ENCODE measurements at places on chromosomes 12 and 14.
A peak's percentile ranks its signal among the peaks of the same experiment; 100 is the strongest.

DNA sequence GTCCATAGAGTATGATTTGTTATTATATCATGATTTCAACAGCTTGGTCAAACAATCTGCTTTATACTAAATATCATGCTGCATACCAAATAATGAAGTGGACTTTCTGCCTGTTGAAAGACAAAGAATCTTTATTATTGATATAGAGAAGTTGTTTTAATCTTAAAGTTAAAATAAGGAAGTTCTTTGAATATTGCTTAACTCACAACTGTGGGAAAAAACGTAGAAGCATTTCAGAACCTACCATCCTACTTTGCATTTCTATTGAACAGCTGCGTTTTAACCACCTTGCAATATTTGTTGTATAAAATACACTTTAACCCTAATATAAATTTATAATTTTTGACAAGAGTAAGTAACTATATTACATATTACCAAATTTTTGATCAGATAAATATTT, 22.9 kb upstream of the ARL1 start:
- no peak for DNase-seq

DNA sequence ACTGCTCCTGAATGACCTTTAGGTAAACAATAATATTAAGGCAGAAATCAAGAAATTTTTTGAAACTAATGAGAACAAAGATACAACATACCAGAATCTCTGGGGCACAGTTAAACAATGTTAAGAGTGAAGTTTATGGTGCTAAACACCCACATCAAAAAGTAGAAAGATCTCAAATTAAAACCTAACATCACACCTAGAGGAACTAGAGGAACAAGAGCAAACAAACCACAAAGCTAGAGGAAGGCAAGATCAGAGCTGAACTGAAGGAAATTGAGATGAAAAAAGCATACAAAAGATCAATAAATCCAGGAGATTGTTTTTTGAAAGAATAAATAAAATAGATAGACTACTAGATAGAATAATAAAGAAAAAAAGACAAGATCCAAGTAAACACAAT, 7.2 kb downstream of the OR8S1 start:
- no peak for DNase-seq

DNA sequence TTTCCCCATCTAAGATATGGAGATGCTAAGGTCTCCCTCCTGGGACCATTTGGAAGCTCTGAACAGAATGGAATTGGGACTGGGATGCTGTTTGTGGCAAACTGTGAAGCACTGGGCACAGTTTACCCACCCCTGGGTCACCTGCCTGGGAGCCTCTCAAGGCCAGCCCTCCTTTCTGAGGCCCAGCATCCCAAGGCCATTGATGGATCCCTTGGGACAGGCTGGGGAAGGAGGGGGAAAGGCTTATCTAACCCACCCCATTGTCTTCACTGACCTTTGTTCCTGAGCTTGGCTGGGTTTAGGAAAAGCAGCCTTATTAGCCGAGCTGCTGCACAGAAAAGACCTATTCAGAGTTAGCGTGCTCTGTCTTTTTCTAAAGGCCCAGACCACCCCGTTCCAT, 5.2 kb downstream of the CCDC85C start:
- no peak for DNase-seq

DNA sequence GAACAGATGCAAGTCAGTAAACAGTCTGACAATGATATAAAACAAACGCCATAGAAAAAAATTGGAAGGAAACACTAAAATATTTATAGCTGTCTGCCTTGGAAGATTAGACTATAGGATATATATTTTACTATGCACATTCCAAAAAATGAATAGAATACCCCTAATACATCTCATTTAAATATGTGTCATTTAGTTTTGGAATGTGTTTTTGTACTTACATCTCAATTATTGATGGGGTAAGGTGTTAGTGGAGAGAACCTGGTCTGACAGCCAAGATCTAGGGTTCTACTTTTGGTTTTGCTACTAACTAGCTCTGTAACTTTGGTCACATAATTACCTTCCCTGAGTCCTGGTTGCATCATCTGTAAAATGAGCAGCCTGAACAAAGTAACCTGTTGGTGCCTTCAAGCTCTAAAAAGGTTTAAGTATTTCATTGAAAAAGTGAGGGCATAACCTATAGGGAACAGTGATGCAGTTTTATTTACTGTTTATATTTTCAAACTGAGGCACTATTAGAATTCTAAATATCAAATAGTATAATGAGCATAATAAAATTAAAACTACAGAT, 28.6 kb upstream of the SLC6A13 start:
- DNase-seq, result no peak

DNA sequence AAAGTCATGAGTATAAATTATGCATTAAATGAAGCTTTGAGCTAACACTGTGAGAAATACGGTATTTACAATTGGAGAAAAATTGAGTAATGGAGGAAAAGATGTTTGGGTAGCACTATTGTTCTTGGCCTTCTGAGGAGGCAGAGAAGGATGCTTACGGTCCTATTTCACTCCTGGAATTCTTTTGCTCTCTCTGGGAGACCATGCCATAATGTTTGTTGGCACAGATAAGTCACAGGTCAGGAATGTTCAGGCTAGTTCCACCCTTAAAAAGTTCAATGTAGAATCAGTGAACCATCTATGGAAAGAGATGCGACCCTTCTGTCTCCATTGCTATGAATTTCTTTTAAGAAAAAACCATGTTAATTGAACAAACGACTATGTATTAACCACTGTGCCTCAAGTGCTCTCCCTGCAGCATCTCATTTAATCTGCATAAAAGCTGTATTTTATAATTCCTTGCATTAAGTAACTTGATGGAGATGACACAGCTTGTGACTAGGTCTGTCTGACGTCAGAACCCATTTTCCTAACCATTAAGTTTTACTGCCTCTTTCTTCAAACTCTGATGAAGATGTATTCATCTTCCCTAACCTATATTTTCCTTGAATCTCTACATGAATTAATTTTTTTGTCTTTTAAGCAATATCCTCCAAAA, 9.5 kb downstream of the BATF start:
- DNase-seq, result no peak

DNA sequence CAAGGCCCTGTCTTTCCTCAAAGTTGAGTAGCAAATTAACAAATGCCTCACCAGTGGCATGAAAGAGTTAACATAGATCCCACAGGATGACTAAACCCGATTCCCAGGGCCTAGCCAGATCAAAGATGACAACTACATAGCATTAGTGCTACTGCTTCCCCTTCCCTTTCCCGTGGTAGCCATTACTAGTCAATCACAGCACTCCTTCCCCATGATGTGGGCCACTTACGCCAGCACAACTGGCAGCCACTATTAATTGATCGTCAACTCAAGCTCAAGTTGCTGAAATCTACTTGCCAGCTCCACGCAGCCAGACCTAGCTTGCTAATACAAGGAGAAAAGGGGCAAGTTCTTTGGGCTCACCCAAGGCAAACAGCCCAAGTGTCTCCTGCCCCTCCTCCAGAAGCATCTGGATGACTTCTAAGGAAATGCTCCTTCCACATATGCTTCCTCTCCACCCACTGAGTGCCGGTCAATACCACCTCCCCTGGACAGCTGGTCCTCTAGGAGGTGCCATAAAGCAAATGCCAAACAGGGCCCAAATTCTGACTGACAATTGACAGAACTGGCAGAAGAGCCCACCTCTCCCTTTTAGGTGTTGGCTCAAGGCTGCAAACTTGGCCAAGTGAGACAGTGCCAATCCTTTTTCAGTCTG, 72.6 kb downstream of the NUAK1 start:
- DNase-seq, result no peak

DNA sequence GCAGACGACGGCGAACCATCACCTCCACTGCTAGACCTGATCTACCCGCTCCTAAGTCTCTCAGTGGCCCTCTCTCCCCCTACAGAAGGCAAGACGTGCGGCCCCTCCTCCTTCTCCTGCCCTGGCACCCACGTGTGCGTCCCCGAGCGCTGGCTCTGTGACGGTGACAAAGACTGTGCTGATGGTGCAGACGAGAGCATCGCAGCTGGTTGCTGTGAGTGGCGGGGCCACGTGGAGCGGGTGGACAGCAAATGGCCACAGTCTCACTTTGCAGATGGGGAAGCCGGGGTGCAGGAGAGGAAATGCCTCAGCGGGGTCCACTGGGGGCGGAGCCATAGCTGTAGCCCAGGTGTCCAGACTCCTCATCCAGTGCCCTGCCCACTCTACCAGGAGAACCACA, 21.4 kb upstream of the NXPH4 start:
- DNase-seq, result no peak

GRCh38 chr12:68189821-68190242, 30.3 kb upstream of the IFNG start:
- peak; percentile 47 for DNase-seq

- DNase-seq, result no peak
Observed at GRCh38 chr14:80930836-80931389, 10.6 kb downstream of the CEP128 start.

DNA sequence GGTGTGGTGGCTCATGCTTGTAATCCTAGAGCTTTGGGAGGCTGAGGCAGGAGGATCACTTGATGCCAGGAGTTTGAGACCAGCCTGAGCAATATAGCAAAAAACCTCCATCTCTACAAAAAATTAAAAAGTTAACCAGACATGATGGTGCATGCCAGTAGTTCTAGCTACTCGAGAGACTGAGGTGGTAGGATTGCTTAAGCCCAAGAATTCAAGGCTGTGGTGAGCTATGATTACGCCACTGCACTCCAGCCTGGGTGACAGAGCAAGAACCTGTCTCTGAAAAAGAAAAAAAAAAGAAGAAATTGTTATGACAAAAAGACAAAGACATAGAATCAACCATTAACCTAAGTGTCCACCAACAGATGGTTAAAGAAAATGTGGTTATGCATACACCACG, 2.1 kb upstream of the ATP23 start:
- DNase-seq, result no peak

GRCh38 chr14:67928375-67928774, 108.8 kb downstream of the RAD51B start:
- DNase-seq, result no peak

DNA sequence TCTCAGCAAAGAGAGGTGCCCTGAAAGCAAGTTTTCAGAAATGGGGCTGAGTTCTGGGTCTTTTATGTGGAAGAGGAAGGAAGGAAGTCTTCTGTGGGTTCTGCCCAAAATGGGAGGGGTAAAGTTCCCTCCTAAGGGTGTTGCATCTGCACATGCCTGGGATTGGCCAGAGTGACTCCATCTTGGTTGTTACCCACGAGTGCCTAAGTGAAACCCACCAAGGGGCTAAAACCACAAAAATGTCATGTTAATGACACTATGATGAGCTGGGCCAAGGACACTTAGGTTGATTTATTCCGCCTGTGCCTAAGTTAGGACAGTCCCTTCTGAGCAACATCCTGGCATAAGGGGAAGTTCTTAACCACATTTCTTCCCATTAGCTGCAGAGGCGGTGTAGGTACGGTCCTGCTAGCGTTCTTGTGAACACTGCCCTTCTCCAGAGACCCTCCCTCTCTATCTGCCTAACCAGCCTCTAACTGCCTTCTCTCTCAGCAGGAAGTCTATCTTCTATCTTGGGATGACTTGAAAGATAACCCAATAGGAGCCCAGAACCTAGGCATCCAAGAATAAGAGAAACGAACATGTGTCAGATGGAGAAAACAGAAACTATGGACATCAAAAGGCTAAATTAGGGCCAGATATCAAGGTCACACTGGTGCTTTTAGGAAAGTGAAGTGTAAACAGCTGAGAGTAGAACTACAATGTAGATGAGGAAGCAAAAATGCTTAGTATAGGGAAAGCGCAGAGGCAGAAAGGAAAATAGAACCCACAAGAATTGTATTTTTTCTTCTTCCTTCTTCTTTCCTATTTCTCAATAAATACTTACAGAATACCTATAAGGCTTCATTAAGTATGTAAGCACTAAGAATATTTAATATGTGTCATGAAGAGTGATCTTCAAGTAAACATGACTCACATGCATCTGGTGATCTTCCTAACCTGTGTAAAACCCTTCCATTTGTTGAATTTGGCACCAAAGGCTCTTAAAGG, 104.2 kb upstream of the AMN1 start:
- no peak for DNase-seq

DNA sequence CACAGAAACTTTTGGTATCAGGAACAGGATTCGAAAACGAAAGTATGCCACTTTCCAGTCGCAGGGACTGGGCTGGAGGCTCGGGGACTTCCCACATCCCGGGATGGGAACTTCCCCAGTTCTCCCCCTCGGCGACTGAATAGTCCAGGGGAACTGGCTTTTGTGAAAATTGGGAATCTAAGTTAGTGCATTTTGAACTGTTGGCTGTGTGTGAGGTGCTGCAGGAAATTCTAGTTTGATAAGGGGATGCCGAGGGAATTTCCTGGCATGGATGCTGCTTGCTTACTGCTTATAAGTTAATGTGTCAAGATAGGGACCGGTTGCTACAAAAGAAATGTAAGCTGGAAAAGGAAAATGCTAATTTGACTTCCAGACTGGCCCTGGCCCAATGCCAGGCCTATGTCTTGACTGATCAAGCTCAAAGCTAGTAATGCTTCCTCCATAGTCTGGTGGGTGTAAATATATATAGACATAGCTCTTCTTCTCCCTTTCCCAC, 73.4 kb upstream of the EIF5 start:
- DNase-seq, result no peak

DNA sequence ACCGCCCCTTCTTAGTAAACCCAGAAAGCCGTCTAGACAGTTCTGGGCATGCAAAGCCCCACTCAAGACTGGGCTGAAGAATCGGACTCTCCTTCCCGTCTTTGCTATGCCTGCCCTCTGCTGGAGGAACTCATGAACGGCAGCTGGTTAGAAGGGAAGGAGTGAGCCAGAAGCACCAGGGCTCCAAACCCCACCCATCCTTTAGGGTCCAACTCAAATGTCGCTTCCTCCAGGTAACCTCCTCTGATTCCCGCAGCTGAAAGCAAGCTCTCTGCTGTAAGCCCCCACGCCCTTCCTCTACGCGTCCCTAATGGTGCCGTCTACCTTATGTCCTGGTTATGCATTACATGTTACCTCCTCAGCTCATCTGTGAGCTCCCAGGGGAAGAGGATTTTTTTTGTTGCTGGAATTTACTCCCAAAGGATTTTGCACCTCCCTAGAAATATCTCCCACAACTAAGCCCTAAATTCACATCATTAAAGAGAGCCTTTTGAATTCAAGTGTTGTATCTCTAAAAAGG, 59.0 kb upstream of the SCN8A start:
- peak; percentile 58 for DNase-seq

- DNase-seq, result no peak
Observed at GRCh38 chr12:40672741-40673271, 19.4 kb upstream of the CNTN1 start.

GRCh38 chr14:106564058-106564643, 1037.8 kb downstream of the TMEM121 start:
- peak; percentile 18 for DNase-seq

DNA sequence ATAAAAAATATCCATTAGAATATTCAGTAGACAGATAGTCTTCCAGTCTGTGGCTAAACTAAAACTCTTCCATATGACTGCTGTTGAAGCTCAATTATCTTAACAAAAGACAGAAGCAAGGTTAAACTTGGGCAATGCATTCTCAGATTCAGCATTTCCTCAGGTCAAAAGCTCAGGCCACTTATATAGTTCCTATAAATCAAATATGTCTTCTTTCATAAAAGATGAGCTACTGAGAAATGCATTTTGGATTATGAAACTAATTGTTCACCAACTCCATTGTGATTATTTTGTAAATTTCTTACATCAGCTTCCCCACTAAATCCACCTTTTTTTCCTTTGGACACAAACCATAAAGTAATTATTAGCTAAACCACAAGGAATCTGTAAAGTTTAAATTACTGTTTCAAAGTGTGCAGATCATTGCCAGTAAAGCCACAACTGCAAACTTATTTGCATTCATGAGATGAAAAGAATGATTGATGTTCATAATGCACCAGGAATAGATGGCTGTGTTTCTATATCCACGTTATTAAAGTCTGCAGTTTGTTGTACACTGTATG, 224.4 kb downstream of the FBXL14 start:
- DNase-seq, result no peak
